HCEC 1CT (cell line): ENCODE measurements at places on chromosomes 4 and X.

GRCh38 chr4:142824368-142824767 lies 21.7 kb downstream of the INPP4B start:
- peak; percentile 33 for DNase-seq

GRCh38 chr4:5824635-5825034 lies 68.3 kb downstream of the CRMP1 start:
- peak; percentile 28 for DNase-seq

GRCh38 chr4:20393486-20394100 lies 141.9 kb downstream of the SLIT2 start:
- no peak for DNase-seq

DNA sequence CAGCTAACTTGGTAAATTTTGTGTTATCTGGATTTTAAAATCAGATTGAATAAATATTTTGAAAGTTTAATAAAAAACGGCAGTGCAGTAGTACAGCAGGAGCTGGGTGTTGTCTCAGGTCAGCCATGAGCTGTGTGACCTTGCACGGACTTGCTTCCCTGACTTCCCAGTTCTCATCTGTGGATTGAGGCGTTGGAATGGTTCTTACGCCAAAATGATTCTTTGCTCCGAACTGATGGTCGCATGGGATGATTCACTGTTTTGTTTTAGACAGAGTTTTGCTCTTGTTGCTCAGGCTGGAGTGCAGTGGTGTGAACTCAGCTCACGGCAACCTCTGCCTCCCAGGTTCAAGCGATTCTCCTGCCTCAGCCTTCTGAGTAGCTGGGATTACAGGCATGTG lies 45.0 kb downstream of the RGS12 start:
- no peak for DNase-seq

DNA sequence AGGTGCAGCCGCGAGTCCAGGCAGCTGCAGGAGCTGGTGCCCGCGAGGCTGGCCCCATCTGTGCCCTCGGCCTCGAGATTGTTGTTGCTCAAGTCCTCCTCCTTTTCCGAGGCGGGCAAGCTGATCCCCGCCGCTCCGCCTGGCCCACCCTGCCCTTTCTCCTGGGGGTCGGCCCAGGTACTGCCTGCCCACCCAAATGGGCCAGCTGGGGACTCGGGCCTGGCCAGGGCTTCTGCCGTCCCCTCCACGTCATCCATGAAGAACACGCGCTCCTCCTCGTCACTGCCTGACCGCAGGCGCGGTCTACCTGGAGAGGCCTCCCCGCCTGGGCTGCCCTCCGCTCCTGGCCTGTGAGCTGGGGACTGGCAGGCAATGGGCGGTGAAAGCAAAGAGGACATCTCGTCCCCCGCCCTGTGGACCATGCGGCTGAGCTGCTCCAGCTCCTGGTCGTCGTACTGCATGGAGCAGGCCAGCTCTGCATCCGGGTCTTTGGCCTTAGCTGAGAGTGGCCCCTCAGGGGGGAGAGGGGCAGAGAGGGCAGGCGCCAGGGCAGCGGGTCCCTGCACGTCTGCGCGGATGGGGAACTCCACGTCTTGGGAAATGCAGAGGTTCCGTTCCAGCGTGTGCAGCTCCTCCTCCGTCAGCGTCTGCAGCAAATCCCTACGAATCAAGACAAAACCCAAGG lies 43.1 kb upstream of the MXD4 start:
- DNase-seq: no peak

- DNase-seq: no peak
Measured at GRCh38 chr4:61772126-61772525, 572.0 kb downstream of the ADGRL3 start.

DNA sequence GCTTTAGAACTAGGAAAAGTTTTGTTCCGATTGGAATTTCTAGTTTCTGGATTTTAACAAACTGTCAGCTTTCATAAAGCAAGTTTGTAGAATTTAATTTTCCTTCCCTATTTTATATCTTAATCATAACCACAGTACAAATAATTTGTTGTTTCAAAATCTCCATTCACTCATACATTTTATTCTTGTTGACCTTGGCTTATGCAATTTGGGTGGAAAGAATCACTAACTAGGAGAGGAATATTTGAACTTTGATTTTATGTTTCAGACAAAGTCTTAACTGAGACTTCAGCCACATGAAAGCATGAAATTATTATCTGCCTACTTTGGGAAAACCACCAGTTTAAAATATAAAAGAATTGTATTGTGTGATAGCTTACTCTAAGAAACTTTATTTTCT lies 427.9 kb downstream of the SPRY1 start:
- peak; percentile 18 for DNase-seq

- DNase-seq: no peak
Measured at GRCh38 chr4:38184404-38184803, 224.2 kb downstream of the PTTG2 start.

DNA sequence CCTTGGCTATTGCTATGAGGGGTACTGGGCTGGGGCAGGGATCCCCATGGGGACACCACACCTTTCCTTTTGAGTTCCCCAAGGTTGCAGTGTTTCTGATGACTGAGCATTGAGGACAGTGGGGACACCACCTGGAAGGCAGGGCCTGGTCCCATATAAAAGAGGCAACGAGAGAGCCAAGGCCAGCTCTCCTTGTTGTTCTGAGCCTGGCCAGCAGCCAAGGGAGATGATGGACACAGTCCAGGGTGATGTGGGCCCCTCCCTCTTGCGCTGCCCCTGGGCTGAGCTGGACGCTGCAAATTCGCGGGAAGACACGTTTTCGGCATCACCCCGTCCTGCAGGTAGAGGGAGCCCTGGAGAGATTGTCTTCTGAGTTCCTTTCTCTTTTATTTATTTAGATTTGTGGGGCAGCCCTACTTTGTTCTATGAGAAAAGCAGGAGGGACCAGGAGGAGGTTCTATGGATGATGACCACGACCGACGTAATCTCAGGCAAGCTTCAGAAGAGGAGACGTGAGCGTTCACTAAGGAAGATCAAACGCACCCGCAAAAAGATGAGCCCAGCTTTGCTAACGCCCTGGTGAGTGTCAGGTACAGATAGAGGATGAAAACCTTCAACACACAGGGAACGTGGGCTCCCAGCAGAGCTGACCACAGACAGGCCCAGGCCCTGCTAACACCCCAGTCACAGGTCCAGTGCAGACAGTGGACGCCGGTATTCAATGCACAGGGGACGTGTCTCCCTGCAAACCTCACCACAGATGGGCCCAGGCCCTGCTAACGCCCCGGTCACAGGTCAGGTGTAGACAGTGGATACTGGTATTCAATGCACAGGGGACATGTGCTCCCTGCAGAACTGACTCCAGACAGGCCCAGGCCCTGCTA lies 97.4 kb downstream of the SHOX start:
- no peak for DNase-seq

- DNase-seq: no peak
Measured at GRCh38 chr4:119246177-119246733, 33.7 kb downstream of the USP53 start.

DNA sequence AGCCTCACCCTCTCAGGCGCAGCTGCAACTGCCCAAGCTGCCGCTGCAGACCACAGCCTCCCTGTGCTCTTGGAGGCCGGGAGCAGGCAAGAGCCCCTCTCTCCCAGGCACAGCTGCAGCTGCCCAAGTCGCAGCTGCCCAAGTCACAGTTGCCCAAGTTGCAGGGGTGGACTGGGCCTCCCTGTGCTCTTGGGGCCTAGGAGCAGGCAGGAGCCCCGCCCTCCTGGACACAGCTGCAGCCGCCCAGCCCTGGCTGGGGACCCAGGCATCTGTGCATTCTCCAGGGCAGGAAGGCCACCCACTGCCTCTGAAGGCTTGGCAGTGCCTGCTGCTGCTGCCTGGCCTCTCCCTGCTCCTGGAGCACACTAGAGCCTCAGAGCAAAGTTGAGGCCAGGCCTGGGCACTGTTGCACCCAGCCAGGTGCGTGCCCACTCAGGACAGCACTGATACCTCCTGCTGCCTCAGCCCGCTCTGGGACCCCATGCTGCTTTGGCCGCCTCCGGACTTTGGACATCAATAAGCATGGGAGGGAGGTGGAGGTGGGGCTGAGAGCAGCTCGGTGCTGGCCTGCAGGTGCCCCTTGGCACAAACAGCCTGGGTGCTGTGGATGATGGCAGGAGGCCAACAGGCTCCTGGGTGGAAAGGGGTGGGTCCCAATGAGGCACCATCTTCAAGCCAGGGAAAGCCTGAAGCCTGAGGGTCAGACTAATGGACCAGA lies 247.5 kb downstream of the PDGFC start:
- no peak for DNase-seq

GRCh38 chr4:158253350-158253980 lies 43.2 kb downstream of the TMEM144 start:
- DNase-seq: peak; percentile 37

- DNase-seq: no peak
Measured at GRCh38 chr4:94833394-94833793, 75.6 kb downstream of the BMPR1B start.

DNA sequence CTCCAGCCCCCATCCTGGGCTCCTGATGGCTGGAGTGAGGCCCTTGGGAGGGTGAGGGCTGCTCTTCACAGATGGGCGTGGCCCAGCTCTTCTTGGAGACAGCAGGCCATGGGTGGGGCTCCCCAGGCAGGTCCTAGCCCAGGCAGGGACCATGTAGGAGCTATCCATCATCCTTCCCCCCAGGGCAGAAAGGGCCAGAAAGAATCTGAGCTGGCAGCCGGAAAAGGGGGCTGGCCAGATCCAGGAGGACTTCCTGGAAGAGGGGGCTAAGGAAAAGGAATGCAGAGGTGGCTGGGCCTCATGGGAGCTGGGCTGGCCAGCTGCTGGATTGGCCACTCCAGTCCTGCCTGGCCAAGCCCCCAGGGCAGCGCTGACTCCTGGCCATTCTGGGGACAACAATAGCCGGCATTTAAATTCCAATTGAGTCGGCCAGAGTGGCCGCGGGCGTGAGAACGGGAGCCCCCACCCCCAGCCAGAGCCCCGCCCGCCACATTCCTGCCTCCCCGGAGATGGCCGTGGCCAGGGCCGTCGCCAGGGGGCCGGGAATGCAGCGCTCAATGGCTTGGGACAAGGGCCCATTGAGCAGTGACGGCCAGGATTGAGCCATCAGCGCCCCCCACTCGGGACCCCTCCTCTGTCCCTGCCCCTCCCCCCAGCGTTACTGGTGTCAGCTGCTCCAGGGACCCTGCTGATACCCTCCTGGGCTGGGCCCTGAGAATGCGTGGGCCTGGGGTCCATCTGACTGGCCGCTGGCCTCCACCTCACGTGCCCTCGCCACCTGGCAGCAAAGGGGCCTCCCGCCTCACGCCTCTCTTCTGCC lies 15.1 kb upstream of the FGFR3 start:
- no peak for DNase-seq

- no peak for DNase-seq
Measured at GRCh38 chrX:42027367-42028000, 104.1 kb upstream of the CASK start.

DNA sequence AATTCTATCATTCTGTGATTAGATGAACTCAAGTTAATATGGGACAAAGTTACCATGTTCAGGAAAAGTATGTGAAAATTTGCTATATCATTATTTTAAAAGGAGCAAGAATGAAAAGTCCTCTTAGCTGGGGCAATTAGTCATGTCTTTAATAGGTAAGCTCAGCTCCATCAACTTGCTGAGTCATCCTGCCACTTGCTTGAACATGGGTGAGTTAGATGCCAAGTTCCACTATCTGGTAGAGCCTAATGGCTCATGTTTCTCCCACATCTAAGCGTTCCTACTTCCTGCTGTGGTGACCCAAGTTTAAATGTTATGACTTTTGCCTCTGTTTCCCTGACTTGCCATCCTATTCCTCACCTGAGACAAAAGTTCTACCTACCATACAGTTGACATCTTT lies 276.8 kb downstream of the ZNF674 start:
- no peak for DNase-seq

- DNase-seq: no peak
Measured at GRCh38 chr4:184313702-184314659, 96.3 kb upstream of the ENPP6 start.

GRCh38 chrX:9888953-9889470 lies 78.1 kb upstream of the CLDN34 start:
- no peak for DNase-seq

DNA sequence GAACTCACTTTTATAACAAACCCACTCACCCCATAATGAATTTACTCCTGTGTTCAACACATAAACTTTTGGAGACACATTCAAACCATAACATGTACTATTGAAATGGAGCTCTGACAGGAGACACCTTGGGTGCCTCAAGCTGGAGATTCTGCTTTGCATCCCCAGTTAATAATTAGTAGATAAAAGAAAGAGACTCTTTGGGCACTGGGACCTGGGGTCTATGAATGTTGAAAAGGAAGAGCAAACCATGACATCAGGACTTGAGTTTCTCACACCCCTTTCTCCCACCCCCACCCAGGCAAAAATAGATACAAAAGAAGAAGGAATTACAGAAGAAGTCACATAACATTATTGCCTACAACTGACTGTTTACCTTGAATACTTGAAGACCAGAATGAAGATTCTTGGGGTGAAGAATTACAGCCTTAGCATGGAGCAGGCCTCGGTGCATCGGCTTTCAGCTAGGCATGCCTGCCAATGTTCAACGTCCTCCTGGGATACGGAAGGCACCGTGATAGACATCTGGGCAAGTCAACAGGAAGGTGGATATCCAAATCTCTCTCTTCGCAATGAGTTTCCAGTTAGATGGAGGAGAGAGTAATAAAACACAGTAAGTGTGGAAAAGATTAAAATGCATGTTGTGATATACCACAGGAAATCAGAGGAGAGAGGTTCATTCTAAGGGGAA lies 316.0 kb downstream of the TRIML1 start:
- DNase-seq: no peak

DNA sequence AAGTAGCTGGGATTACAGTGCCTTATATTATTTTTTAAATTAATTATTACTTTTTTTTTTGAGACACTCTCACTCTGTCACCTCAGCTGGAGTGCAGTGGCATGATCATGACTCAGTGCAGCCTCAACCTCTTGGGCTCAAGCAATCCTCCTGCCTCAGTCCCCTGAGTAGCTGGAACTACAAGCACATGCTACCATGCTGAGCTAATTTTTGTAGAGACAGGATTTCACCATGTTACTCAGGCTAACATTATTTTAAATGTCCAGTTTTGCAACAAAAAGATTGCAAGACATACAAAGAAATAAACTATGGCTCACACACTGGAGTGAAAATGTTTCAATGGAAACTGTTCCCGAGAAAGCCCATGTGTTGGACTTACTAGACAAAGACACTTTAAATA lies 59.2 kb downstream of the MND1 start:
- no peak for DNase-seq

GRCh38 chr4:141080668-141081067 lies 52.6 kb downstream of the RNF150 start:
- no peak for DNase-seq

- no peak for DNase-seq
Measured at GRCh38 chrX:15500497-15500966, at the start of gene BMX. BMX (plus strand) TSS chrX:15500807; CDS start chrX:15508354, 7,547 bp downstream.

- DNase-seq: no peak
Measured at GRCh38 chr4:152996672-152997071, 60.5 kb downstream of the FHDC1 start.

GRCh38 chr4:14445882-14446281 lies 556.4 kb upstream of the CPEB2 start:
- DNase-seq: peak; percentile 66

DNA sequence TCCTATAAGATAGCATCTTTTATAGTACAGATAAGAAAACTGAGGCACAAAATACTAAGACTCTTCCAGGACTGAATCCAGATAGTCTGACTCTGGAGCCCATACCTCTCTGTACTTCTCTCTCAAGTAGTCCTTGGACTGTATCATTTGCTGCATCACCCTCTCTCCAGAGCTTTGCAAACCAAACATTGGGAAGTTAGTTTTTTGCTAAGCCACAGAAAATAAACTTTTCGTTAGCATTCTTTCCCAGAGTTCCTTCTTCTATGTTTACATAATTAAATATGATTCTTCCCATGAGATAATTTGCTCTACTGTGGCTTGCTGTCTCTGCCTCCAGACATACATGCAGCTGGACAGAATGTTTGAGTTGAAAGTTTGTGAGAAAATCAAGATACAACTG lies 22.0 kb downstream of the PPEF2 start:
- DNase-seq: no peak

GRCh38 chrX:40303256-40304077 lies 205.7 kb upstream of the BCOR start:
- DNase-seq: no peak
